Stimulated activated CD8-positive, alpha-beta memory T cell treated with anti-CD3 and anti-CD28 coated beads, Interleukin-2, amount 100 ng/mL, for 48 hours (primary cell): ENCODE measurements at places on chromosomes 6 and 20.

DNA sequence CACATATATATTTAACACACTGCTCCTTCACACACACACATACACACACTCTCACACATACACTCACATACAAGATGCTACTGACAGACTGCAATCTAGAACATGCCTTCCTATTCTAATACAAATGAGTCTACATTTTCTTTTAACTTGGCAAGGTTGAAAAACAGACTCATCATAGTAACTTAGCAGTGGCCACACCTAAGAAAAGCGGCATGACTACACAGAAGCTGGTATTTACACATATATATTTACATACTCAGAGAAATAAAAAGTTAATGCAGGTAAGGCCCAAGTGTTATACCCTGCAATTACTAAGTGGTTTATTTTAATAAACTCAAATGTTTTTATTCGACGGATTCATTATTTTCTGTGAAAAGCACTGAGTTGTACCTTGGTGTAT is 209.3 kb downstream of the FOXC1 start:
- no peak for DNase-seq

DNA sequence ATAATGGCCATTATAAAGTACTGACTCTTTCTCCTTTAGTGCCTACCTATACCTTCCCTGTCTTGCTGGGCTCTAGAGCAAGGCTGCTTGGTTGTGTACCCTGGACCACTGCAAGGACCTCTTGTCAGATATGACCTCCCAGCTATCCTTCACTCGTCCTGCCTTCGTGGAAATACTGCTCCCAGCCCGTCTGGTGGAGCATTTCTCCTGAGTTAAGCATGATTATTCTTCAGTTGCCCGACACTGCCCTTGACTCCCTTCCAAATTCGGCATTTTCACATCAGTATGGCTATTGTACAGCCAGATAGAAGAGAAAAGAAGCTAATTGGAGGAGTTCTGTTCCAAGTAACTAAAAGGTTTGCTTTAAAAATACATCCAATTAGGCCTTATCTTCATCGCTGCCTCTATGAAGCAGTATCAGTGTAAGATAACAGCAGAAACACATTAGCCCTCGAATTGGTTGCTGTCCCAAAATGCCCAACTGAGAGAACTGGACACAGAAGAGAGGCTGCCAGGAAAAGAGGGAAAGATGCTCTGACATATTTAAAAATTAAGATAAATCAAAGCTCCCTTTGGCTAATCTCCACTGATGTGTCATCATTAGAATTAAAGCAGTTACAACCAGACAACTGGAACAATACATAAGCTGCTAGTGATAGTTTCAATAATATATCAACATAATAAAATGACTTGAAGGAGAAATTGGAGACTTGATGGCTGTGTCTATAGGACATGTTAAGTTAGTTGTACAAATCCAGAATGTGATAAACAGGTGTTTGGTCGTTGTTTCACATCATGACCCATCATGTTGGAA is 54.4 kb downstream of the OPRM1 start:
- no peak for DNase-seq

DNA sequence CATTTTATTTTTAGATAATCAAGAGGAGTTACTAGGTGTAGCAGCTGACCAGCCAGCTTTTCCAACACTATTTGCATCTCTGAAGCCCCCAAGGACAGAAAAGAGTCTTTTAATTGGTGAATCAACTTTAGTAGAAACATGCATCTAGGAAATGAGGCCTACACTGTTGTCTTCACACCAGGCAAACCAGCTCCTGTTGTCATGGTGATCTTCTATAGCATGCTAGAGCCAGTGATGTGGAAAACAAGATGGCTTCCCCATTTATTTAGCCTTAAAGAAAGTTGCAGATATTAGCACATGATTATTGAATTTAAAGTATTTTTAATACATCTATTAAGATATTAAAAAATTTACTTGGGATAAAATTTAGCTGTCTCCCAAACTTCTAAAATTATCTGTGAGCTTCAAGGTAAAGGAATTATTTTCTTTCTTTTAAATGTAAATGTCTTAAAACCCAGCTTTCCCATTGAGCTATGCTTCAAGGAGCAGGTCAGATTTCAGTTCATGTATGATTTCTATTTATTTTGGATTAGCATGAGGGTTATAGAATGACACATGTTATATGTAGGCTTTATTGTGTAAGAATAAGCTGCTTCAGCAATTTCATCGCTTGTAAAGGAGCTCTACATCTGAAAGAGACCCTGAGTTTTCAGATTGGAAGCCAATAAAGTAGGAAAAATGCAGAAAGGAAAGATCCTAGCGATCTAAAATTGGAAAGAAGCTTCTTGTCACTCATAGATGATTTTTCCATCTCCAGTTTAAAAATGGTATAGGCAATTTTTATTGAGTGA is 564.9 kb upstream of the CITED2 start:
- no peak for DNase-seq

DNA sequence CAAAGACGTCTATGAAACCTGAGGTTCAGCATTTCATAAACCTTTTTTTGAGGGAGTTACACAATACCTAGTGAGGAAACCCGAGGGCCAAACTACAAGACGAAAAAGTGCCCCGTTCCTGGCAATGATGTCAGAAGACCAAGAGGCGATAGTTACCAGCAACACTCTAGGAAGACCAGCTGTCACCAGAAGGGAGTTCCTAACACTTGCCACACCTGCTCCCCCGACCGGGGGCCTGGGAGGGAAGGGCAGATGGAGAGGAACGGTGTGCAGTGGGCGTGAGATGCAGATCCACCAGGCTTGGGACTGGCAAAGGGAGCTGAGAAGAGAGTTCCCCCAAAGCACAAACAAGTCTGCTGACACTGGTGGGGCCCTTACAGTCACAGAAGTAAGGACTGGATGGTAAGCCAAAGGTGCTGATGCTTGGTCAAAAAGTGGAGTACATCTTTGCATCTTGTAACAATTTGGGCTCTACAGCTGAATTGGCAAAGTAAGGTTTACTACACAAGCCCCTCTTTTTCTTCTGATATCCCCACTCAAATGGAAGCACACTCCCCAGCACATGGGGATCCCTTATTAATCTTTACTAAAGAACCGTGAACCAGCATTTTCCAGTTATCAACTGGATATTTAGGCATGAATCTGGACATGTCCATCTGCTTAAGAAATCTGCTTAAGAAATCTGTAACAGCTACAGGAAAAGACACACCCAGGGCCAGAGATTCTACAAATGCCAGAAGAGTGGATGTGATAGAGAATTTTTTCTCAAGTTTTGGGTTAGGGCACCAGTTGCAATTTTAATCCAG is 38.5 kb downstream of the PANK2 start:
- no peak for DNase-seq

DNA sequence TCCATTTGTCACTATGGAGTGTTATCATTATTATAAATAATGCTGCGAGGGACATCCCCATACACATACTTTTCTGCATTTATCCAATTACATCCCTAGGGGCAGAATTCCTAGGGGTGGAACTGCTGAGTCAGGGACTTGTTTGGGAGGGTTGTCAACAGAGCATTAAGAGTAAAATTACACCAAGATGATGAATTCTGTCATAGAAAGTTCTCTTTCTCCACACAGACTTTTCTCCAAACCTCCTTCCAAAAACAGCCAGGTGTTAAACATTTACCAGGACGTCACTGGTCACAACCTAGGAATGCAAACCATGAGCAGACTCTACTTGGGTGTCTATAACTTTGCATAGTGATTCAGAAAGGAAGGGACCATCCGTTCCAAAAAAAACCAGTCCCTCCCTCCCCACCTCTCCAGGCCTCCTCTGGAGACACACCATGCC is 95.5 kb downstream of the PRND start:
- no peak for DNase-seq
